Stomach (tissue), 19 donors: ENCODE measurements at places on chromosomes 2 and 18. TPM values are rescaled to one million over a fixed set of nuclear protein-coding genes. Genes with fewer than 3 reads are reported as not detected.

Gene DNAJC5G
- total RNA-seq: not detected

- no peaks in the 10 kb centered on the region for H3K27me3 ChIP-seq
- no peaks in the 10 kb centered on the region for H3K36me3 ChIP-seq
- H3K4me1 ChIP-seq: no peaks in the 10 kb centered on the region
- H3K4me3 ChIP-seq: no peak overlapping the region
- no peak overlapping the region for H3K27ac ChIP-seq
- no peak for DNase-seq
Observed at GRCh38 chr2:221897718-221898117, 325.6 kb upstream of the EPHA4 start.

Gene SRD5A2
- total RNA-seq: 0.18 TPM

Gene VRK2
- 25.5 TPM for total RNA-seq

Gene GRHL1
- 5.8 TPM for total RNA-seq

Gene CYP26B1
- 1.4 TPM for total RNA-seq

GRCh38 chr2:224241812-224242211 lies 160.1 kb downstream of the FAM124B start:
- H3K4me1 ChIP-seq: no peaks in the 10 kb centered on the region
- H3K4me3 ChIP-seq: no peak overlapping the region
- H3K27me3 ChIP-seq: no peaks in the 10 kb centered on the region
- H3K27ac ChIP-seq: no peak overlapping the region
- H3K36me3 ChIP-seq: no peaks in the 10 kb centered on the region

DNA sequence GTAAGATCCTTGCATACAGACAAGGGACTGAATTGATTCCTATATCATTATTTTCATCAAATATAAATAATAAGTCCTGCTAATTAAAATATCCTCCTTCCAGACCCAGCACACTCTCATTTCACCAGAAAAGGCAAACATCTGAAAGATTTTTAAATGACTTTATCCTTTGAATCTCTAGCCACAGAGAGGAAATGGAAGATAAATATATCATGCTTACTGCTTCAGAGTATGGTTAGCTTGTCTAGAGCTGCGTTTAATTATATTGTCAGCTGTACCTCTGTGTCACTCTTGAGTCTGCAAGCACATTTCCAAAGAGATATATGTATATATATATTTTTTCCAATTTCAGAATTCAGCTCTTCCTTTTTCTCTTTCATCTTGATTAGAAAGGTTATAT lies 232.7 kb downstream of the TRIB2 start:
- no peaks in the 10 kb centered on the region for H3K36me3 ChIP-seq
- no peak overlapping the region for H3K4me3 ChIP-seq
- H3K27me3 ChIP-seq: no peaks in the 10 kb centered on the region
- H3K27ac ChIP-seq: no peak overlapping the region

DNA sequence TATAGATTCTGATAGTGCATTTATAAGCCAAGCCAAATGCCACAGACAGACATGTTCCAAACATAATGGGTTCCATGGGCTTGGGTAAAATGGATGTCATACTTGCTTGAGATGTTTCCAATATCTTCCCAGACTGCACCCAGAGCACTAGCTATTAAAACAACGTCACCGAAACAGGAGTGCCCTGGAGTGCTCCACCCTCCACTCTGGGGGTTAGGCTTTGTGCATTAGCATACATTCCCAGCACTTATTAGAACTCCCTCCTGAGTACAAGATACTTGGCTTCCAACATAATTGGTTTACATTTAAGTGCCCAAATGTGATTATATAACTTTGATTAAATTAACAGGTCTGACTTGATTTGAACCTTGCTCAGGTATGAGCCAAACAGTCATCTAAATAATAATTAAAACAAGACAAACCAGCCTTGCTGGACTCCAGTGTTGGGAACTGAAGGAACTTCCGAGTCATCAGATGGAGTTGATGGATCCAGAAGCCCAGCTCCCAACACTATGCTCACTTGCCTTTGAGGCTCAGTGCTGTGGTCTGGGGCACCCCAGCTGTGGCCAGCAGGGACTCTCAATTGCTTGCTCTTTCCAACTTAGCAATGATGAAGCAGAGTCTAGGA lies 60.5 kb upstream of the LGALSL start:
- H3K27ac ChIP-seq: no peak overlapping the region
- H3K4me1 ChIP-seq: no peaks in the 10 kb centered on the region
- no peaks in the 10 kb centered on the region for H3K36me3 ChIP-seq

- no peak overlapping the region for H3K4me3 ChIP-seq
- no peak overlapping the region for H3K27ac ChIP-seq
- H3K27me3 ChIP-seq: no peaks in the 10 kb centered on the region
- H3K36me3 ChIP-seq: no peaks in the 10 kb centered on the region
- no peaks in the 10 kb centered on the region for H3K4me1 ChIP-seq
Observed at GRCh38 chr2:47254464-47254863, 99.4 kb upstream of the STPG4 start.

GRCh38 chr2:159832858-159833257 lies 34.9 kb upstream of the CD302 start:
- DNase-seq: no peak
- H3K4me3 ChIP-seq: no peak overlapping the region
- H3K36me3 ChIP-seq: peaks cover 13% of the 10 kb centered on the region
- H3K27me3 ChIP-seq: no peaks in the 10 kb centered on the region
